ENCODE measurements at places on chromosomes 2 and 18.

DNA sequence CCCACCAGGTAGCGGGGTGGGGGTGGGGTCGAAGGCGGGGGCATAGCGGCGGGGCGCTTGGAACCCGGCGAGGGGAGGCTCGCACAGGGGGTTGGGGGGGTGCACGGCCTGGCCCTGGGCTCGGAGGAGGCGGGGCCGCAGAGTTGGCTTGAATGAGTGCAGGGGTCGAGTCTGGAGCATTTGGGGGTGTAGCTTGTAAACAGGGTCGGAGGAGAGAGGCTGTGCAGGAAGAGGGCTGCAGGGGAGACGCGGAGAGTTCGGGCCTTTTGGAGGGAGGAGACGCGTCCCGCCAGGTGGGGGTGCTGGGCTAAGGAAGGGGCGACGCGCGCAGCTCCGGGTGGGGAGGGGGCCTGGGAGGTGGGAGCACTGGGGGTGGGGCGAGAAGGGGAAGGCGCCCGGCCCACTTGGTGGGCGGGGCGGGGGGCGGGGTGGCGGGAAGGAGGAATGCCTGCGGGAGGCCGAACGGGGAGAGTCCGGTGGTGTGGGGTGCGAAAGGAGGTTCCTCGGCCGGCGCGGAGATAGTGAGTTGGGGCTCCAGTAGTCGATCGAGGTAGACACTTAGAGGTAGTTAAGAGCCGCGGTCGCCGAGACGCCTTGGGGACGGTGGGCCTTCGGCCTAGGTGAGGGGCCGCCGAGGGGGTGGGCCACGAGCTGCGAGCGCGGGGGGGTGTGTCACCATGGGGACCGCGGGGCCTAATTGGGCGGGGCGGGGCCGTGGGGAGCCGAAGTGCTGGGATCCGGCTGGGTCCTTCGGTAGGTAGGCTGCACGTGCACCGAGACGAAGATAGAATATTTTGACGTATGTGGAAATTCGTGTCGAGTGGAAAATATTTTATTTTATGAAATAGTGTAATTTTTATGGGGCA lies 774 bp downstream of the MSH6 start:
- peak; percentile 71 for DNase-seq

DNA sequence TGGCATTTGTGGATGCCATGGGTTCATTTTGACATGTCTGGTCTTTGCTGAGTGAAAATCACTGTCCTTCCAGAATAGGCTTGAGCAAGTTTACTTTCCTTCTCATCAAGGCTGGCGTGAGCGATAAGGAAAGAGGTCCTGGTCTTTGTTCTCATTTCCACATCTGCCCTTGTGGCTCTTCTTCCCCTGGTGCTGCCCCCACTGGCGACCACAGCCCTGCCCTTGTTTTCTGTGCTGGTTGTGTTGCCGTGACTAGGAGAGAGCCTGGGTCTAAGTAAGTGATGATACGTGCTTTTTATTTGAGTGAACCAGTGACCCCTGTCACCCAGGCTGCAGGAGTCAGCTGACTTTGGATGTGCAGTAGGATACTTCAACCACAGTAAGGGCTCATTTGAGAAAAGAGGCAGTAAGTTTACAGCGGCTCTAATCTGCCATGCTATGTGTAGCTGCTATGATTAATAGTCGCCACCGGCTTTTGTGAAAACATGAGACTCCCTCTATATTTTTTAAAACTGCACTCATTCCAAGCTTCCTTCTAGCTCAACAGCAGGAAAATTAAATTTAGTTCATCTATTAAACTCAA lies 441.7 kb downstream of the RNF144A start:
- DNase-seq, result no peak

DNA sequence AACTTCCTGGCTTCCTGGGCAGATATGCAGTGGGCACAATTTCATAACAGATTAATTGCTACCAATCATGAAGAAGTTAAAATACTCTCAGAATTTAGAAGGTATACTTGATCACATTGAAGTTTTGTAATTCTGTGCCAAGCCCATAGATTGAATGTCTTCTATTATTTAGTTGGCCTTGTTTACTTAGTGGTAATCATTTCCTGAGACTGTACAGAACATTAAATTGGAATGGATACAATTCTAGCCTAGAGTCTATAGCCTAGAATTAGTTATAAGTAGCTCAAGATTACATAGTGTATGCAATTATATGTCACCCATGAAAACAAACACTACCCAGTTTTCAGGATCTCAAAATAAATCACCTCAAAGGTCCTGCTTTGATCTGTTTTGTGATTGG lies 615.8 kb downstream of the XIRP2 start:
- DNase-seq, result no peak

DNA sequence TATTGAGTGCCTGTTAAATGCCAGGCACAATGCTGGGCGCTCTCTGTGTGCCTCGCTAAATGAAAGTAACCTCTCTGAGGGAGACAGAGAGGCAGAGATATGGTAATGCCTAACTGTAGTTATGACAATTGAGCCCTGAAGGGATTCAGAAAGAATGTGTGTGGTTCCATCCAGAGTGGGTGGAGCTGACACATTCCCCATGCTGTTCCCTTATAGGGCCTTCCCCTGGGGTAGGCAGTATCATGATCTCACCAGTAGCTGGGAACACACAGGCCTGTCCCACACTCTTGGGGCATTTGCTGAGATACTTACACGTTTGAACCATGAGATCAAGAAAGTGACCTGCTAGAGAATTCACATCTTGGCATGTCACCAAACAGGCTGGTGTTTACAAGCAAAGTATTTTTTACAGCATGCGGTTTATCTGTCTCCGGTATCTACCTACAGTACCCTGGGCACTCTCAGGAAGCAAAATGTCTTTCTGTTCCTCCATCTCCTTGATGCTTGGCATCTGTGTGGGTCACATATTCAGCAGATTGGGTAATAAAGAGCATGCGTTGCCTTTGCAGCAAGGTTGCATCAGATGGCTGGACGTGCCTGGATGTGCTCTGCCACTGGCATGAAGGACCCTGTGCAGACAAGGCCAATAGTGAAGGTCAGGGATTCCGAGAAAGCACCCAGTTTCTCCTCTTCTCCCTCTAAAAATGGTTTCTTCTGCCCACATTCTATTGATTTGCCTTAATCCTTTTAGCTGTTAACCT lies 9.4 kb downstream of the CTIF start:
- DNase-seq, result no peak

DNA sequence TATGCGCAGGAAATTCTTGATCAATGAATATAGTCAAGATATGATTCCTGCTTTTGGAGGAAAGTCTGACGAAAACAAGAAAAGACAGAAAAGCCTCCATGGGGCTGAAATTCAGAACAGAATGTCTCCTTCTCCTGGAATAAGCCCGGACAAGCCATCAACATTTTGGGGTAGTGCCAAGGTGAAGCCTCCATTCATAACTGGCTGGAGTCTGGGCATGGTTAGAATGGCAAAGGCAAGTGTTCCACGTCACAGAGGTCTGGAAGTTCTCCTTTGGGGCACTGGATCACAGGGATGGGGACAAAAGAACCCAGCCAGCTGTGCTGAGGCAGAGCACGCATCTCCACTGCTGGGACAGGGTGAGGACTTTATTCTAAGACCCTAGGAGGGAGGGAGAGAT lies 505.7 kb downstream of the CMPK2 start:
- DNase-seq, result no peak

GRCh38 chr18:21270453-21270852 lies 28.4 kb downstream of the GREB1L start:
- DNase-seq, result no peak

DNA sequence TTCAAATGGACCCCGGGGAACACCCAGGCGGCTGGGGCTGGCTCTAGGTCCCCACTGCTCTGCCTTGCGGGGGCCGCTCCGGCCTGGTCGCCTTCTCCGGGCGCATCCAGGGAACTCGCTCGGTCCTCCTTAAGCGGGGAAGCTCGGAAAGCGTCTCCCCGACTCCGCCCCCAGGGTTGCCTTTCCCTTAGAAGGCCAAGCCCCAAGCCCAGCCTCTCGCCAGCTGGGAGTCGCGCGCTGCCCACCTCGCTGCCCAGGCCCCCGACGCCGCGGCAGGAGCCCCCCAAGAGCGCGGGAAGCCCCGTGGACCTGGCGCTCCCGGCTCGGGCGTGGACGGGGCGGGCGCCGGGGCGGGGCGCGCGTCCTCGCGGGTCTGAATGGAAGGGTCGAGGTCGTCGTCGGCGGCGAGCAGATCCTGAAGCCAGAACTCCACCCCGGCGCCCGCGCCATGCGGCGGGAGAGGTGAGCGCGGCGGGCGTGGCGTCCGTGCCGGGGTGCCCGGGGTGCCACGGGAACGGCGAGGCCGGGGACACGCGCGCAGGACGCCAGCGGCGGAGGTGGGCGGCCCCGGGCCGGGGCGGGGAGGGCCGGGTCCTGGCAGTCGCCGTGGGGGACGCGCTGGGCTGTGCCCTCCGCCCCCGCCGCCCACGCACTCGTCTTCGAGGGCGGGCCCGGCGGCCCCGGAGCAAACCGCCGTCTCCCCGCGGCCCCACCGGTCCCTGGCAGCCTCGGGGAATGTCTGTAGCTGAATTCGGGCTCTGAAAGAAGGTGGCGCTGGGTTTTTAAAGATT lies at the start of gene BOK:
TSS of gene BOK (plus strand) at position 214 of the 791 bp plus-strand sequence. CDS start 739 bp downstream, outside the sequence.
- no peak for DNase-seq

GRCh38 chr2:176126929-176127773 lies 2.4 kb upstream of the HOXD8 start:
- peak; percentile 75 for DNase-seq

DNA sequence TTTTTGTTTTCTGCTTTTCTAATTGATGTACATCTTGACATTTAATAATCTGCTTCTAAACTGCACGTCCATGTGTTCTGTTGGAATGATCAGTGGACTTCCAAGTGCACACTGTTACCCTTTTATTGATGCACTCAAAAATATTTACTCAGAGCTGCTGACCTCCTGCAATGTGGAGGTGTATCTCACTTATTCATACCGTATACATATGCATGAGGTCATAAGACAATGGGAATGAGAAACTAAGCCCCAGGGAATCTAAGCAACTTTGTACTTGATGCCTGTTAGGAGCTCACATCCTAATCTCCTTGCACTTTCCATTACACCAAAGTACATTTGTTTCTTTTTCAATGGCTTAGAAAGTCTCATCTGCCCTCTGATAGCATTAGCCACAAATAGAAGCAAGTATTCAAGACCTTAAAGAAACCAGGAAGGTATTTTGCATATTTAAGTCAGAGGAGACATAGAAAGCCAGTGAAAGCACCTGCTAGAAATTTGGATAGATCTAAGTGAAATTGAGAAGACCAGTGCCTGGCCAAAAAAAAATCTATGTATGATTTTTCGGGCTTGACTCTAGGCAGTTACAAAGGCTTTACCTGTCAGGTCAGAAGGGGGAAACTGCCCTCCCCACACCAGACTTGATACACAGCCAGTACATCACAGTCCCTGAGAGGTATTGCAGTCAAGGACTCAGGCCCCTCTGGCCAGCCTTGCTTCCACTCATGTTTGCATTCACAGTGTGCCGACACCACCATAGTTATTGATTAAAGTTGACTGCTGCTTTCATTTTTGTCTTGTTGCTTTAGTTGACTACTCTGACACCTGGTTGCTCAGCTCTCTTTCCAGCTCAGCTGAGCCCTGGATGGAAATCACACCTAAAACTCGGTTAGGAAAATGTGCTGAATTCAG lies 391.7 kb upstream of the CYRIA start:
- DNase-seq, result no peak

Measured in activated CD8-positive, alpha-beta T cell treated with anti-CD3 and anti-CD28 coated beads, Interleukin-2, amount 10 ng/mL, durations not matched to agents 7 days and 5 days (primary cell).